MCF 10A (cell line): ENCODE measurements at places on chromosomes 1 and 21. TPM values are rescaled to one million over a fixed set of nuclear protein-coding genes. Genes with fewer than 3 reads are reported as not detected.

GRCh38 chr1:61004262-61005003, 77.9 kb upstream of the NFIA start:
- no peaks in the 10 kb centered on the region for H3K36me3 ChIP-seq
- H3K27me3 ChIP-seq, result no peaks in the 10 kb centered on the region
- DNase-seq, result peak; percentile 83
- no peak overlapping the region for H3K27ac ChIP-seq

- H3K27ac ChIP-seq, result no peak overlapping the region
- no peaks in the 10 kb centered on the region for H3K36me3 ChIP-seq
- H3K4me1 ChIP-seq, result peaks cover 13% of the 10 kb centered on the region
Observed at GRCh38 chr1:201685485-201685884, 143.5 kb upstream of the IPO9 start.

Gene MNDA
- not detected in 2 replicates for total RNA-seq

- no peaks in the 10 kb centered on the region for H3K27me3 ChIP-seq
- H3K4me3 ChIP-seq, result no peak overlapping the region
- peaks cover 7% of the 10 kb centered on the region for H3K4me1 ChIP-seq
- peaks cover 6% of the 10 kb centered on the region for H3K36me3 ChIP-seq
Observed at GRCh38 chr1:90384193-90384592, 332.9 kb downstream of the BARHL2 start.

Gene TMEM82
- not detected in 2 replicates for total RNA-seq

Gene VASH2
- total RNA-seq, result not detected in 2 replicates

Gene PPP1R12B
- total RNA-seq, result 31.1 and 33.8 TPM in 2 replicates

GRCh38 chr1:13432251-13432650, 22.0 kb downstream of the PRAMEF20 start:
- no peak overlapping the region for H3K4me3 ChIP-seq
- H3K27ac ChIP-seq, result no peak overlapping the region
- DNase-seq, result no peak
